ENCODE measurements at places on chromosomes 7 and 10. TPM values are rescaled to one million over a fixed set of nuclear protein-coding genes. Genes with fewer than 3 reads are reported as not detected.

The CCDC136 gene
- total RNA-seq = 10.3 TPM

The GPC2 gene
- 3.8 TPM for total RNA-seq

- no peak for DNase-seq
Measured at GRCh38 chr7:6650086-6650485, 13.0 kb downstream of the ZNF316 start.

- no peak for DNase-seq
Measured at GRCh38 chr10:89981891-89982290, 280.5 kb downstream of the KIF20B start.

- no peak for DNase-seq
Measured at GRCh38 chr7:43535810-43536585, 46.9 kb upstream of the STK17A start.

DNA sequence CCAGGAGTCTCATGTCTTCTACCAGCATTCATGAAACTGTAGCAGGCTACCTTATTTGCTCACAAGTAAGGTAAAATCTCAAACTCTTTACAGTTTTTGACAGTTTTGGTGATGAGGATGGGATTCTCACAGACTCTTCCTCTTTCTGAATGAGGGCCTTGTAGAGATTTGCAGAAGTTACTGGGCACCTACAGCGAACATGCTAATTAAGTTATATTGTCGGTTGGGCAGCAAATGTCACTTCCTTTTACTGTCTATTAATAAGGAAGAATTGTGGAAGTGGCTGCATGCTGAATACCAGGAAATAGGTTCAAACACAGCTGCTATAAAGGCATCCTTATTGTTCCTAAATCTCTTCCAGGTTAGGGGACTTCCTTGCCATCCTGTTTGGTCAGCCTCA, 189.6 kb downstream of the DNAJC1 start:
- DNase-seq = no peak

DNA sequence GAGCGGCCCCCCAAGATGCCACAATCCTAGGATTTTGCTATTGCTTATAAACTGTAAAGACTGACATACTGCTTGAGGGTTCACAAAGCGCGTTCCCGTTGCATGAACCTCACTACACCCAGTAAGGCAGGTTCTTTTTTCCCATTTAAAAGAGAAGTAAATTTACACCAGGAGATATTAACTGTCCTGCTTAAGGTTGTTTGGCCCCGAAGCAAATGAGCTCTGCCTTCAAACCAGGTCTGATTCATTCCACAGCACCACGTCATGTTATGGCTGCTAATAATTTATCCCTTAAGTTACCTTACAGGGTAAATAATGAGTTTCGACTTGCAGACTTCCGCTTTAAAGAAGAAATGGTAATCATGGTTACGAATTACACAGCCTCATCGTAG, 559 bp upstream of the FKBP14 start:
- no peak for DNase-seq

GRCh38 chr7:49432254-49432653, 341.2 kb upstream of the VWC2 start:
- DNase-seq = no peak

DNA sequence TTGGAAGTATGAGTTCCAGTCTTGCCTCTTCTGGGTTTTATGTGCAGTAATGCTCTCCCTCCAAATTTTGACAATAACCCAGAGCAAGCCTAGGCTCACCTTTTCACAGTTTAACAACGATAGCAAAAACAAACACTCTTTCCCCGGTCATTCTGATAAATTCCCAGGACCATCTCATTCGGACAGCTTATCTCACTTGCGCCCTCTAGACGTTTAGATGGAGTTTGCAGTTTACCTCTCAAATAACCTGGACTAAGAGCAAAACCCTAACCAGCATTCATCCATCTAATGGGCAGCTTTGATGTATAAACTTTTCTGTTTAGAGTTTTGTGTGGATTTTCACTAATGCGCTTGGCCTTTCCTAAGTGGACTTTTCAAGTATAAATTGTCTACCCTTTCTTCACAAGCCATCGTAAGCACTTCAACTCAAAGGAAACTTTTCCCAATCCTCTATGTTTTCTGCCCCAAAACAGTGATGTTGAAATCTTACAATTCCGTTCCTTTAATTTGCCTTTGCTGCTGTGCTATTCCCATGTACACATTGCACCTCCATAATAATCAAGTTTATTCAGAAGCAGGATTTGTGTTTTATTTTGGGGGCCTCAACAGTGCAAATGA, 114.9 kb downstream of the HDAC9 start:
- peak; percentile 22 for DNase-seq

All from Peyer's patch (tissue), 4 donors.